ENCODE measurements at places on chromosomes 4 and X.

- no peak for DNase-seq
These were observed 137.5 kb downstream of the CPE start for GRCh38 chr4:165516281-165516833.

DNA sequence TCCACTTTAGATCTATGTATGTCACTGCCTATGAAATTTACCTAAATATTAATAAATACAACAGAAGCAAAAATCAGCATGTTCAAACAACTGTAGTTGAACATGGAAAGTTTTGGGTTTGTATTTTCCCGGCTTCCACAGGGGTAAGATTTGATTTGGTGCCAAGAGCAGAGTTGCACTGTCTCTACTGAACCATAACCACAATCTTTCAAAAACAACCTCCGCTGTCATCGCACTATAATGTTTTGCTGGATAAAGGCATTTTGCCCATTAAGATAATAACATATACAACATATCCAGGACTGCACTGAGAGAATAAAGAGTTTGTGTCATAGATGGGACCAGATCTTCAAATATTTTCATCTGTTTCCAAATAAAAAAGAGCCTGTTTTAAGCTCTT, 94.9 kb downstream of the TENM3 start:
- no peak for DNase-seq

GRCh38 chr4:162838671-162839070, 328.0 kb downstream of the NAF1 start:
- no peak for DNase-seq

DNA sequence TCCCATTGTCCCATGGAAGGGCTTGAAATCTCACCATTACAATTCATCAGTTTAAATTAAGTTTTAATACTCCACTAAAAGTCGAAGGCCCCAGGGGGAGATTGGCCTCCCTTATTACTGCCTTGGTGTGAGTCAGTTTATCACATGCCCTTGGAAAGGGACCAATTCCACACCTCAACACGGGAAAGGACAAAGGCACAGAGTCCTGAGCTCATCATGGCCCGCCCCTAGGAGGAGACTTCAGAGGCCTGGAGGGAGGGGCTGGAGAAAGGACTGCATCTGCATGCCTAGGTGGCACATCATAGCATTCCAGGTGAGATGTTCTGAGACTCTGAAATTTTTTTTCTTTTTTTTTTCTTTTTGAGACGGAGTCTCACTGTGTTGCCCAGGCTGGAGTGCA, 2.8 kb upstream of the SEL1L3 start:
- DNase-seq, result no peak

DNA sequence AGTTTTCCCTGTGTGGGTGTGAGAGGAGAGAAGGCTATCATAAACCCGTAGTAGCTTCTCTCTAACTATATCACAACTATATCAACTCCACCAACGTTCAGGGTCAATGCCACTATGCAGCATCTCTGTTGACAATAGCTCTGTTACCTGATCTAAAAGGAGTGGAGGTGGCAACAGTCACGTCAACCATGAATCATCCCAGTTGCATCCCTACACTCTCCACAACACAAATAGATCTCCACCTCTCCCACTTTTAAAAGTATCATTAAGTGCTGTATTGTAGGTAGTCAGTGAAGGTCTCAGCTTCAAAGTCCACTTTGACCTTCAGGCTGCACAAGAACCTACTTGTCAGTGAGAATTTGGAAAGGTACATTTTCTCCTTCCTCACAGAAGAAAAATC, 600.5 kb upstream of the GRIA3 start:
- DNase-seq, result no peak

- no peak for DNase-seq
These were observed 94.7 kb upstream of the NEIL3 start for GRCh38 chr4:177214935-177215334.

DNA sequence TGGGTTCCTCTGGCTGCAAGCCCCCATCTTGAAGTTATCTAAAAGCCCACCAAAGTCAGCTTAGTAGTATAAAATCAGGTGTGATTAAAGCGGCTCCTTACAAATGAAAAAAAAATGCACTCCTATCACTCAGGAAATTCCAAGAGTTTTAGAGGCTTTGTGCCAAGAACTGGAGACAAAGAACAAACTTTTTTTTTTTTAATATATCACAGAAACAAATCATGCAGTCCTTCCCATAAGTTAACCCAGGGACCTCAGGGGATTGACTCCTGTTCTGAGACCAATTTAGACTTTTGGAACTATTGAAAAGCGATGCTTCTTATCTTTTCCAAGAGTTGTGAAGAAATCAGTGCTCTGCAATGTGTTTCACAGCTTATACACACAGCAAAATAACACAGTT, 53.6 kb downstream of the HHIP start:
- no peak for DNase-seq

DNA sequence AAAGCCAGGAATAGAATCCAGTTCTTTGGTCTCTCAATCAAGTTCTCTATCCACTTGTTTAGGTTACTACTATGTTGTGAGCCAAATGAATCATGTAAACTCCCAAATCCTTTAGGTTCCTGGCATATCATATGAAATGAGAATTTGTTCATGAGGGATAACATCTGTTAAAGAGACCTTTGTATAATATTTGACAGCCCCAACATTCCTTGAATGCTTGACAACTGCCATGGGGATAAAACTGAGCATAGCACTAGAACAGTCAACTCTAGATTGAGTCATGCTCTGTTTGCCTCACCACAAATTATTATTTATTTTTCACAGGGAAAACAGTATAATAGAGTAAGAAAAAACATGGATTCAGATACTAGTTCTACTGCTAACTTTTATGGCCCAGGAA, 93.3 kb downstream of the NAA11 start:
- DNase-seq, result no peak

GRCh38 chr4:156968479-156968984, 3.1 kb downstream of the PDGFC start:
- no peak for DNase-seq

DNA sequence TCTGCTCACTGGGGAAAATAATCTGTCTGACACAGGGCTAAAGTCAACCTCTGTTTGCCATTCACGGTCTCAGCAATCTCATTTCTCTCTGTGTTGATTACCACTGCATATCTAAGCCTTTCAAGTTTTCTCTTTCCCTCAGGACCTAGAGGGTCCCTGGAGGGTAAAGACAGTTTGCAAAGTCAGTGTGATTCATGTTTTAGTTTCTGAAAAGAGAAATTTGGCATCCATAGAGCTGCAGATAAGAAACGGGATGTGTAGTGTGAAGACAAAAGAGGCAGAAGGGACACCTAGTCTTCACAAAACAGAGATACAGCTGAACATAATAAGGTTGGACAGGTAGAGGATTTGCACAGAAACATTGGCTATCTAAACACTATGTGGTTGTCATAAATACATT, 34.5 kb upstream of the KDR start:
- DNase-seq, result no peak

- no peak for DNase-seq
These were observed 59.6 kb downstream of the SEC24D start for GRCh38 chr4:118776157-118776954.

GRCh38 chrX:24647257-24648058, at the start of gene PCYT1B:
TSS of gene PCYT1B (minus strand) at chrX:24647347. CDS start at chrX:24647105, 242 bp downstream.
- DNase-seq, result peak; percentile 23

DNA sequence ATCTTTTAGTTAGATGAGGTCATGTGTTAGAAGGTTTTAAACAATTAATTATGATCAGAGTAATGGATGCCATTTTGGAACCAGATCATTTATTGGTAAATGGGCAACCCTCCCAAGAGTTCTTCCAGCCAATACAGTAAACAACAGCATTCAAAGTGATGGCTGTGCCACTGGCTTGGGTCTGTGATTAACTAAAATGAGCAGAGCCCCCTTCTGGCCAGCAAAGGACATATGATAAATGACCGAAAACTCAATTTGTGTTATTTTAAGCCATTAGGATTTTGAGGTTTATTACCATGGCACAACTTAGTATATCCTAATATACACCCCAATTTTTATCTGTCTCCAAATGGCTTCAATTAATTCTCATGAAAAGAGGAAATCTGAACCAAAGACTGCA, 90.8 kb upstream of the NPFFR2 start:
- DNase-seq, result no peak

DNA sequence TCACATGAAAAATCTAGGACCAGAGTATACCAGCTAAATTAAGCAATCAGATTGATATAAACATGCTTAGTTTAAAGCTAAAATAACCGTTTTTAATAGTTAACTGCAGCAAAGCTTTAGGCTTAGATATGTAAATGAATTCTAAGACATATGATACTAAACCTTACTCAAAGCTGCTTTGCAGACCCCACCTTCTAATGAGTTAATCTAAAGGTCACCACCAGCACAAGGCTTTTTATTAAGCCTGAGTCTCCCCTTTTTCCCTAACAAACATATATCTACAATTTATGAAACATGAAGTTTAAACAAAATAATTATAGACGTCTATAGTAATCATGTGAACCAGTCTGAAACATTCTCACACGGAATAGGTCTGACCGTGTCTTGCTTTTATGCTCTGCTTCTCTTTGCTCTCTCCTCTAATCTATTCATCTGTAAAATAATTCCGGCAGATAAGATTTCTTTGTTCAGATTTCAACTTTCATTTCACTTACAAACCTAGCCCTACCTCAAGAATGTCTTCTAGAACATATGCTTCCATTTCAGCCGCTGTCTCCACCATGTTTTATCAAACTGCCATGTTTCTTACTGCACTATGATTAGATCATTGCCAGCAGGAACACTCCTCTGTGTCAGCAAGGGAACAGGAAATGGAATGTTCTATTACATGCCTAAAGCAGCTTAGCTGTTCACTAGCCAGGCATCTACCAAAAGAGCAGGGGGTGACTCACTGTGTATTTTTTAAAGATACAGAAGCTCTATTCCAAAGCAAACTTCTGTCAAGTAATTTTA, 35.9 kb downstream of the ANKRD17 start:
- peak; percentile 8 for DNase-seq

- DNase-seq, result no peak
These were observed 2192.6 kb upstream of the AGA start for GRCh38 chr4:179634862-179635261.

DNA sequence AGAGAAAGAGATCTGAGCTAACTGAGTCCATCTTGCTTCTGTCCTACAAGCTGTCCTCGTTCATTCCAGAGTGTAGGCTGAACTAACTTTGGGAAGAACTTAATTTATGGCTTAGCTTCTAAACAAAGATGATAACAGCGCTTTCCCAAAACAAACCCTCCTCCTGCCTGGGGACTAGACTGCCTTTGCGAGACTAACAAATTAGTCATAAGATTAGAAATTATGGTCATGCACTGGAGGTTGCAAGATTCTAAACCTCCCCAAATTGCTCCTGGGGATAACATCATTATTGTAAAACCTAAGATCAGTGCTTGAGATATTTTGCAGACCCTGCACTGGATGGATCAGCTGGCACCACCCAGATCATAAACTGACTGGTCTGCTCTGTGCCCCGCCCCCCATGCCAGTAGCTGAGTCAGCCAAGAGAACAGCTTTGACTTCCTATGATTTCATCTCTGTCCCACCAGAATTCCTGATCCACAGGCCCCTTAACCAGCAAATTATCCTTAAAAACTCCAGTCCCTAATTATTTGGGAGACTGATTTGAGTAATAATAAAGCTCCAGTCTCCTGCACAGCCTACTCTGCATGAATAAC, 883.3 kb downstream of the TRIML1 start:
- DNase-seq, result no peak

DNA sequence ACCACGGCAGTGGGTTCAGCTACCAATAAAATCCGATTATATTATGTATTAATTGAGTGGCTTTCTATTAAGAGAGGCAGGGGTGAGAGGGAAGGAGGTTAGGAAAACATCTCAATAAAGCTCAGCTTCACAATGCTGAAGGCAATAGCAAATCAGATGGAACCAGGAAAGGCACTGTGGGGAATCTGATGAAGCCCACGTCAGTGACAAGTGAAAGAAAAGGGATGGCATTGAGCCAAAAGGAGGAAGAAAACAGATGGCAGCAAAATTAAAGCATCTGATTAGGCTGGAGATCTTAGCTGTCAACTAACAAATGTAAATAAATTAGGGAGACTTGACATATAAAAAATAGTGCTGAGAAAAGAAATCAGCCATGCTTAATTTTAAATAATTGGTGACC, 180.9 kb downstream of the RASL11B start:
- DNase-seq, result no peak

GRCh38 chr4:27218013-27218412, 357.4 kb downstream of the STIM2 start:
- no peak for DNase-seq

DNA sequence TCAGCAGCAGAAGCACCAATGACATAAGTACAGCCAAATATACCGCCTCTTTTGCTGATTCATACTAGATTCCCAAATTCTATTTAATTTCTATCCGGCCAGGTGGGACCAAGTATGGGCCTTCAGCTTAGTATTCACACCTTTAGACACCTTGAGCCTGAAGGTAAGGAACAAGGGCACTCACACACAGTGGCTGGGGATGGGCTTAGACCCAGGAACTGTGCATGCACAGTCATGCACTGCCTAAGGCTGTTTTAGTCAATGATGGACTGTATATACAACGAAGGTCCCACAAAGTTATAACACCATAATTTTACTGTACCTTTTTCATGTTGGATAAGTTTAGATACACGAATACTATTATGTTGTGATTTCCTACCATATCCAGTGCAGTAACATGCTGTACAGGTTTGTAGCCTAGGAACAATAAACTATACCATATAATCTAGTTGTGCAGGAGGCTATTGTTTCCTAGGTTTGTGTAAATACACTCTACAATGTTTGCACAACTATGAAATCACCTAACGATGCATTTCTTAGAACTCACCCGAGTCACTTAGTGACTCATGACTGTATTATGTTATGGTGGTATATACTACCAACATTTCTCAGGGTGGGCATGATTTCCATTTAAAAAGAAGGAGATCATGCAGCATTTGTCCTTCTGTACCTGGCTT, 9.7 kb upstream of the CLNK start:
- no peak for DNase-seq

GRCh38 chr4:24229978-24230377, 340.1 kb upstream of the PPARGC1A start:
- DNase-seq, result no peak

DNA sequence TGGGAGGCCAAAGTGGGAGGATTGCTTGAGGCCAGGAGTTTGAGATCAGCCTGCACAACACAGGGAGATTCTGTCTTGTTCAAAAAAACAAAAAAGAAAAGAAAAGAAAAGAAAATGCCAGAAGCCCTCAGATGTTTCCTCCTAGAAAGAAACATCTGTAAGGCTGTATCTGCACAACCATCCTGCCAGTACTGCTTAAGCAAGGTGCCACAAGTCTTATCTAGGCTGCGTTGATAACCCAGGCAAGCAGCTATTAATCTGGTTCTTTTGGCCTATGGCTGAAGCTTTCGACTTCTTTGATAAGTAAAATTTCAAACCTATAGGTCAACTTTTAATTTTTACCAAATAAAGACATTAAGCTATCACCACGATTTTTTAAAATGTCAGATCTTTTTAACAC, 3.1 kb downstream of the COX18 start:
- DNase-seq, result no peak

GRCh38 chr4:8359193-8359592, 81.3 kb downstream of the ACOX3 start:
- DNase-seq, result no peak

- DNase-seq, result no peak
These were observed 4.5 kb upstream of the PPP2R2C start for GRCh38 chr4:6476893-6477292.

- no peak for DNase-seq
These were observed 28.2 kb downstream of the CENPU start for GRCh38 chr4:184705692-184706091.

All from activated T-helper 9 cell treated with anti-CD3 and anti-CD28 coated beads, Interleukin-2, amount 50 U/mL, for 16 hours (primary cell).